ENCODE measurements at places on chromosomes 5 and 9.

DNA sequence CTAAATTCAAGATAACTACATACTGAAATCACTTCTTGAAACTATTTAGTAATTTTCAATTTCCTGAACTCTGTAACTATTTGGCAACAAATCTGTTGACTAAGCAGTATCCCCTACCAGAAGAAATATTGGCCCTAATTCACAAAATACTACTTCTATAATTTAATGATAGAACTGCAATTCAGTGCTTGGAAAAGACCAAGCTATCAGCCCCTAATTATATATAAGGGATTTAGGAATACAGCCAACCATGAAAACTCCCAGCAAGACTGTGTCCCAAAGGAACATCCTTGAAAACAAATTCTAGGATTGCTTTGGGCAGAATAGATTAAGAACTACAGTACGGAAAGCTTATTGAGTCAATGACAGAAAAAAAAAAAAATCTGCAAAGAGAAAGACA lies 169.2 kb downstream of the RAB3C start:
- DNase-seq: no peak

- peak; percentile 49 for DNase-seq
Measured at GRCh38 chr5:80668016-80668969, 13.5 kb upstream of the DHFR start.

DNA sequence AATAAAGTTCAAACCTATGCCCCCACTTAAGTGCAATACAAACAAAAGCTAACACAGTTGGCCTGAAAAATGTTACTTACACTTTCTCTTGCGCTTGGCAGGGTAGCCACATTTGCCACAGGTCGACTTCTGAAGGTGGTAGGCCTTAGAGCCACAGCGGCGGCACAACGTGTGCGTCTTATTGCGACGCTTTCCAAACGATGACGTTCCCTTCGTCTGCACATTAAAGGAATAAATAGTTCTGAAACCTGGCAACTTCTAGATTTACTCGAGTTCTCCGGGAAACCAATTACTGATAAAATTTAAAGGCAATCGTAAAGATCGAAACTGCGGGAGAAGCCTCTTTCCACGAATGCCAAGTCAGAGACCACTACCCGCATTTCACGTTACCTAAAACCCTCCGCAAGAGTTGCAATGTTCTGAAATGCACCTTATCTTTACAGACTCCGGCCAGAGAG lies 602 bp downstream of the RPL37 start:
- no peak for DNase-seq

- DNase-seq: no peak
Measured at GRCh38 chr5:176438959-176439757, 9.0 kb upstream of the FAF2 start.

DNA sequence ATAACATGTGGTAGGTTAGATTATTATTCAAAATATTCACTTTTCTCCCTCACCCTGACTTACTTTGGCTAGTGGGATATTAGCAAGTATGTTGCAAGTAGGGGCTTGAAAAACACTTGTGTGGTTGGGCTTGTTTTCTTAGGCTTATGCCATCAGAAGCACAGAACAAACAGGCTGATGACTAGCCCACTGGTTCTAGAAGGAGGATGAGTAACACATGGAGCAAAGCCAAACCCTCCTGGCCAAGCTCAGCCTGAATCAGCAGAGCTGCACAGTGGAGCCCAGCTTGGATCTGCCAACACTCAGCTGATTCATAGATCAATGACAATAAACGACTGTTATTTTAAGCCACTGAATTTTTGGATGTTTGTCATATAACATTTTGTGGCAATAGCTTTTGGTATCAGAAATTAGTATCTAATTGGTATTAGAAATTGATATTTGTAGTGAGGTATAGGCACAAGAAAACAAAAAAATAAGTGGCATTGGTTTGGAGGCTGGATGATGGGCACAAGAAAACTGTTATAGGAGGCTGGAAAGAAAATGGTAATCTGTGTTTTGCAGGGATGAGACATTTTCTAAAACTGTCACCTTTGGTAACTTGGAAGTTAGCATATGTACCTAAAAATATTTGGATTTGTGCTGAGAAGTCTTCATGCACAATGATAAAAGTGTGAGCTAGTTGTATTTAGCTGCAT lies 46.1 kb upstream of the ZBED3 start:
- peak; percentile 58 for DNase-seq

GRCh38 chr5:129938077-129938476 lies 33.8 kb downstream of the CHSY3 start:
- DNase-seq: no peak

- DNase-seq: no peak
Measured at GRCh38 chr9:136729144-136729543, 13.6 kb downstream of the LCN10 start.

DNA sequence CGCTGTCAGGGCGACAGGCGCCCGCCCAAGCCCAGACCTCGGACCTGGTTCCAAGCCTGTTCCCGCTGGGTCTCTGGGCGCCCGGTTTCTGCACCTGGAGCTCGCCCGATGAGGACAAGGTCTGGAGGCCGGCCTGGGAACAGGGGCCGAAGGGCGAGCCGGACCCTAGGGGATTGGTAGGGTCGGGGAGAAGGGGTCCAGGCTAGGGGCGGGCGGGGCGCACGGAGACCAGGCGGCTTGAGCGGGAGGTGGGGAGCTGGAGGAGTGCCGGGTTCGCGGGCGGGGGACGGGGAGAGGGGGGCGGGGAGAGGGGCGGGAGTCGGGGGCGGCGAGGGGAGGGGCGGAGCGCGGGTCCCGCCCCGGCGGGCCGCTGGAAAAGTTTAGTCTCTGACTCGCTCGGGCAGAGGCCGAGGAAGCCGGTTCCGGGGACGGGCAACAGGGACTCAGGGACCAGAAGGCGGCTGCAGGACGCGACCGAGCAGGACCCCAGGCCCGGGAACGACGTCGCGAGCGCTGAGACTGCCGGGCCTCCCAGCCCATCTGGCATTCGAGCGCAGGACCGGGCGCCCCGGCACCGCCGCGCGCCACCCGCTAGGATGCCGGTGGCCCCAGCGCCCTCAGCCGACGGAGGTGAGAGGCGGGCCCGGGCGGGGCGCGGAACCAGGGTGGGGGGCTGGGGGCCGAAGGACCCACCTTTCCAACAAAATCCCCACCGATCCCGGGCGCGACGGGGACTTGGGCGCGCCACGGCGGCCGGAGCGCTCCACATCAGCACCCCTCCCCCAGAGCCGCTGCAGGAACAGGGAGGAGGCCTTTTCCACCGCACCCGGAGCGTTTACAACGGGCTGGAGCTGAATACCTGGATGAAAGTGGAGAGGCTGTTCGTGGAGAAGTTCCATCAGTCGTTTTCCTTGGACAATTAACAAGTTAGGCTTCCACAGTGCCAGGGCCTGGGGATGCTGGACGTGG lies at the start of gene S1PR3:
Gene S1PR3, plus strand, starts transcription at position 403 of the 969 bp plus-strand sequence. CDS start 9,733 bp downstream, outside the sequence.
- DNase-seq: peak; percentile 83

DNA sequence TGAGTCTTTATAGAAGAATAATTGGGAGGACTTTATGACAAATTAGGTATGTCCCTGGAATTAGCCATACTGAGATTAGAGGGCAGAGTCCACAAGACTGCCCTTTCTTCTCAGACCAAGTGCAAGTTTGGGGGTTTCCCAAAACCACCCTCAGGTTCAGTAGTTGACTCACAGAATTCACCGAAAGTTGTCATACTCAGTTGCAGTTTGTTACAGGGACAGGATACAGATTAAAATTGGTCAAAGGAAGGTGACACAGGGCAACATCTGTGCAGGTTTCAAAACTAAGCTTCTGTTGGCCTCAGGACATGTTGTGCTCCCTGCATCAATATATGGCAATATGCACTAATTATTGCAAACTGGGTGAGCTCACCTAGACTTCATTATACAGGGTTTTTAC lies 3.8 kb downstream of the RANBP17 start:
- no peak for DNase-seq

GRCh38 chr9:89548071-89548638 lies 50.2 kb upstream of the SEMA4D start:
- DNase-seq: no peak

GRCh38 chr9:99451112-99451606 lies 229.1 kb downstream of the SEC61B start:
- DNase-seq: peak; percentile 43

- DNase-seq: no peak
Measured at GRCh38 chr9:115715666-115716065, 437.9 kb upstream of the PAPPA start.

GRCh38 chr9:117869712-117870111 lies 165.5 kb downstream of the TLR4 start:
- no peak for DNase-seq

- no peak for DNase-seq
Measured at GRCh38 chr5:79416499-79416898, 97.4 kb downstream of the HOMER1 start.
